ENCODE measurements at places on chromosomes 2 and 18.

DNA sequence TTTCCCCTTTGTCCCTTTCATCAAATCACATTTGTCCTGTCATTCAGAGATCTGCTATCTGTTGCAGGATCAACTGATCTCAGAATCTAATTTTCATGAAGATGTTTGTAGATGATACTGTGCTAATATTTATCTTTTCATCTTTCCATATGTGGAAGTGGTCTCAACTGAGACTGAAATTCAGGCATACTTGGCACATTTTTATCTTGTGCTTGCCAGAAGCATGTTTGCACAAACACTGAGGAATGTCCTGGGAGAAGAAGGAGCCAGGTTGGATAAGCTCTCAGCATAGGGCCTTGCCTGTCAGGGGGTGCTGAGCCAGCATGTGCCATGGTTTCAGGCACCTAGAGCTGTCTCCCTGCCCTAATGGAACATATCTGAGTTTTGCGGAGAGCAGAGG is 24.5 kb upstream of the MMADHC start:
- no peak for DNase-seq

- no peak for DNase-seq
These were observed 357.9 kb downstream of the THSD7B start for GRCh38 chr2:137123226-137123625.

- peak; percentile 68 for DNase-seq
These were observed at the start of gene CAPN13 for GRCh38 chr2:30807249-30807648. Gene CAPN13, minus strand, starts transcription at chr2:30807446. Its CDS starts 20,121 bp downstream, at chr2:30787325.

DNA sequence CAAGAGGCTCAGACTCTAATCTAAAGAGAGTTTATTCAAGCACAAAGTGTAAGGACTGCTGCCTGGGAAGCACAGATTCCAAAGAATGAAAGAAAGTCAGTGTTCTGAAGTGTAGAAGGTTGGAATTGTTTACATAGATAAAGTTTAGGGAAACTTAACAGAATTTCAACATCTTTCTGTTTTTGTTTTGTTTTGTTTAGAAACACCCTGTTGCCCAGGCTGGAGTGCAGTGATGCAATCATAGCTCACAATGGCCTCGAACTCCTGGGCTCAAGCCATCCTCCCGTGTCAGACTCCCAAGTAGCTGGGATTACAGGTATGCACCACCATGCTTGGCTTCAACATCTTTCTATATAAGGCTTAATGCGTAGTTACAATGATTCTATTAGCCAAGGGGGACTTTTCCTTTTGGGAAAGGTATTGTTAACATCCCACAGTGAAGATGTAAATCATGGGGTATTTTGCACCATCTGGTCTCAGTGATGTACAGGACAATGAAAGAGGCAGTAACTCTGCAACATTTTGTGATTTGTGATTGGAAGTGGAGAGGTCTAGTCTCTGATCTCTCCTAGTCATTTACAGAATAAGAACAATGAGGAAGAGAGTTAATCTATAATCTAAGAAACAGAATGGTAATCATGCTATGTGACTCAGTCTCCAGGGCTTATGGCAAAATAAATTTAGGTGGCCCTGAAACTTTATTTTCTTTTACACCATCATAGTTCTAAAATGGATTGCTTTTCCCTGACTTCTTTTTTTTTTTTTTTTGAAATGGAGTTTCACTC is 45.6 kb upstream of the MSH6 start:
- DNase-seq, result no peak

- no peak for DNase-seq
These were observed 163.0 kb upstream of the LINC00305 start for GRCh38 chr18:64311859-64312258.

DNA sequence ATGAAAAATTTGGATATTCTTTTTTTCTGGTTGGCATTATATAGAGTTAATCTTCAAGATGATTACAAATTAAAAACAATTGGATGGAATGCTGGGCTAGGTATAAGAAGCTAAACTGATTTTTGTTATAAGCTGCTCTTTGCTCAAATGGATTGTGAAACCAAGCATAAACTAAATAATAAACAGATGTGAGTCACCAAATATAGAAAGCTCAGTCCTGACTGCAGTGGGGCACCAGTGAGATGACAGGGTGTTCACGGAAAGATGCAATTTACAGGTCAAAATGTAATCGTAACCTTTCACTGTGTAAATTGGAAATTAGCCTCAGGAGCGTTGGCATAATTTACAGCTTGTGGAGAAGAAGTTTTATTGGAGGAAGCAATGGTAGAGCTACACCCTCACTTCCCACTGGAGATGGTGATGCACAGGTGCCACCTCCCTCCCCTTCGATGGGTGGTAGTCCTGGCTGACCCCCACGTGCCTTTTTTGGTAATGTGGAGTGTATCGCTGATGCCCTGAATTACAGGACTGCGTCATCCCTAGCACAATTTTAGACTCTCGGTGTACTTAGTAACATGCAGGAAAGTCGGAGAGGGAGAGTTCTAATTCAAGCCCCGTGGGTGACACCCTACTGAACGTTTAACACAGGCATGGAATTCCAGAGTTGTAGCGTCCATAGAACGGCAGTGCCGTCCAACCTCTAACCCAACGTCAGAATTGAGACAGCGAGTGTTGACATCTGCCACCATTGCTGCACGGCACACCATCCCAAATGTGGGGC is 73.9 kb upstream of the NFATC1 start:
- DNase-seq, result no peak

- DNase-seq, result no peak
These were observed 93.6 kb upstream of the TMEFF2 start for GRCh38 chr2:192288295-192288694.

- DNase-seq, result no peak
These were observed 866 bp downstream of the CWC22 start for GRCh38 chr2:180006231-180006630.

DNA sequence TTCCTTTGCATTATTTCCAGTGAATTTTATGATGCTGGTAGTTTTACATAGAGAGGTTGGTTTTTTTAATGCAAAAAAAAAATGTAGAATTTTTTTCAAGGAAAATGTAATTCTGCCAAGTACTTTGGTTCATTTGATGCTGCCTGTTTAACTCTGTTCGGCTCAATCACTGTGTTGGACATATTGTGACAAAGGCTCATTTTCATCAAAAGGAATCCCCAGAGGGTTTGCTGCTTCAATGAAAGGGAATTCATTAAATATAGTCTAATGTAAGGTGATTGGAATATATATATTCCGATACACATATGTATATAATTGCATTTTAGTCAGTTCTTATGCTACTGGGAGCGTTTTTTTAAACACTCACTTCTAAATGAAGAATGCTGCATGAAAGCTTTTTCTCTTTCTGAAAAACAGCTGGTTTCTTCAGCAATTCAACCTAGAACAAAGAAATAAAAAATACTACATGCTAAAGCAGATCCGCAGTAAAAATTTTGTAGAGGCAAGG is 314.6 kb upstream of the VWC2L start:
- no peak for DNase-seq

DNA sequence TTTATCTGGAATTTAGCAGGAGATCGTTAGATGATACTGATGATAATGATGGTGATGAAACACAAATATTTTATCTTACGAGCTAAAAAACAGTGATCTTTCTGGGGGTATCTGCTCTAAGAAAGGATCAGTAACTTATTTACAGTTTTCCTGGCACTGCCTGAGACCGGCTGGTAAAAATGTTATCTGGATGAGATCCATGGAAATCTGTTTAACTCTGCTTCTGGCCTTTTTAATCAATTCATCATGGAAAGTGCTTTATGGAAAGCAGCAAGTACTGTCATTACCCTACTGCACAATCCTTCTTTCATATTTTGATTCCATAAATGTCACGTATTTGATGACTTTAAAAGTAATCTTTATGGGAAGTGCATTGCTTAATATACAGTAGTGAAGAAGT is 612.7 kb upstream of the GCFC2 start:
- no peak for DNase-seq

GRCh38 chr18:48550101-48550729 is 11.4 kb downstream of the CTIF start:
- DNase-seq, result no peak

DNA sequence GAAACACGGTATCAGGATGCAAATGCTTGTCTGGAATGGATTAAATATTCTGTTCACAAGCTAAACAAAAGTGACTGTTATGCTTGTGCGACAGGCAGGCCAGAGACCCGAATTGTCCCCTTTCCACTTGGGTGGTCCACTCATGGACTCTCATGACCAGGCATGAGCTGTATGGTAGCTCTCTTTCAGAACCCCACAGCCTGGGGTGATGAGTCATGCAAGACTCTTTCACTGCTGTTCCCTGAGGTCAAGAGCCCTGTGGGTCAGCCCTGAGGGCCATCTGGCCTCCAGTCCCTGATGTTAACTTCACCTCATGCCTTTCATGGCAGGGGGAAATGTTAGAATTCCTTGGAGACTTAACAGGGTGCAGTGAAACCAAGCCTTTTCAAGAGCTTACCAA is 13.7 kb upstream of the SAP130 start:
- no peak for DNase-seq

- no peak for DNase-seq
These were observed 41.9 kb upstream of the LIMS1 start for GRCh38 chr2:108492364-108492763.

- no peak for DNase-seq
These were observed 42.9 kb downstream of the NCK2 start for GRCh38 chr2:105787376-105788318.

GRCh38 chr2:44120428-44120827 is 48.2 kb upstream of the PPM1B start:
- DNase-seq, result peak; percentile 77

DNA sequence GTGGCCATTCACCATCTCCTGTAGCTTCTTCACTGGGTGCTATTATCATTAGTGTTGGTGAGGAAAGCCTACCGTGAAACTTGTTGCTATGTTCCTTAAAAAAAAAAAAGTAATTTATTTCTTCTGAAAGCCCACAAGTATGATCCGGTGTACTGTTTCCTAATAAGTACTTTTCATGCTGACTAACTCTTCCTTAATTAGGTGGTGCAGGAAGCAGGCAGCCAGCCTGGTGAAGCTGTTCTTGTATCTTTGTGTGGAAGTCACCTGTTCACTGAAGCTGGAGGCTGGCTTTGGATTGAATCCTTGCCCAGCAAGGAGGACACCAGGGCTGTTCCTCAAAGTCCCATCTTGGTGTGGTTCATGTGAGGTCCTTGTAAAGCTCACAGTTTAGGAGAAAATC is 321.7 kb upstream of the THSD7B start:
- no peak for DNase-seq

GRCh38 chr2:234399451-234400246 is 97.2 kb downstream of the ARL4C start:
- DNase-seq, result no peak

- no peak for DNase-seq
These were observed 205.5 kb upstream of the HS6ST1 start for GRCh38 chr2:128524183-128524582.

DNA sequence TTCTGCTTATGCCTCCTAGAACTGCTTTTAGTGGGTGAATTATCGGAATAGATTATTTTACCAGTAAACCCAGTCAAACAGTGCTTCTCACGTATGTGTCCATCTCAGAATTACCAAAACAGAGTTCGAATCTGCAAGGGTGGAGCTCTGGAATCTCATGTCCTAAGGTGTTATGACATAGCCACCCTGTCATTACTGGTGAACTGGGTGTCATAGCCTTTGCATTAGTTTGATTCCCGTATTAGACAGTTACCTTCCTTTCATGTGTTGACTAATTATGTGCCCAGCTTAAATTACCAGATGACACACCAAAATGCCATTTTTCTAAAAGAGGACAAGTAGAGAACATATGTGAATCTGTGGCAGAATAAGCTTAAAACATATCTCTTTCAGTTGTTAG is 15.2 kb upstream of the KCNJ13 start:
- DNase-seq, result no peak

DNA sequence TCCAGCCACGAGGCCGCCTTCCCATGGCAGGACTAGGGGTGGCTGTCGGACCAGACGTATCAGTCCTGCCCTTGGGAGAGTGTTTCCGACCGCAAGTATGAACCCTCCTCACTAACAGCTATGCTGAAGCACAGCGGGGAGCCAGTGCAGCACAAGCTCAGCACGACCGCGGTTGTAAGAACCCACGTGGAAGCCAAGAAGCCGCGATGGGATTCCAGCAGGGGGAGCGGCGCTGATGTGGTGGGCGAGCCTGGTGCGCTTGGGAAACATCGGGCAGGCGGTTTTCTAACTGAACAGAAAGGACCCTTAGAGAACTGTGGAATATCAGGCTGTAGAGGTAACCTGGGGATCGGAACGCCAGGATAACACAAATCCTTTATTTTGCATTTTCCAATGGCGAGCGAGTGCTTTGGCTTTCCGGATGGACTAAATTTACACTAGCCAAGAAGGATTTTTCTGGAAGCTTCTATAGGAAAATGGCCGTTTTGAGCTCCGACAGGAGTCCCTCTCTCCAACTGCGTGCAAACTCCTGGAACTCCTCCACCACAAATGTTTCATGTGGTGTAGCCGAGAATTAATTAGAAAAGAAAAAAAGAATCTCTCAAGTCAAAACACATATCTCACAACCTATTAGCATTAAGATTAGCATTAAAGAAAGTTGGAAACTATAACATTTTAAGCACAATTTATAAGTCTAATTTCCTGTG is 132.0 kb upstream of the MYCN start:
- DNase-seq, result no peak

GRCh38 chr18:60247103-60247502 is 125.5 kb downstream of the MC4R start:
- no peak for DNase-seq

- DNase-seq, result no peak
These were observed 6.2 kb downstream of the FAM210A start for GRCh38 chr18:13720123-13720522.

- DNase-seq, result no peak
These were observed 243.6 kb downstream of the OSR1 start for GRCh38 chr2:19114754-19115231.

DNA sequence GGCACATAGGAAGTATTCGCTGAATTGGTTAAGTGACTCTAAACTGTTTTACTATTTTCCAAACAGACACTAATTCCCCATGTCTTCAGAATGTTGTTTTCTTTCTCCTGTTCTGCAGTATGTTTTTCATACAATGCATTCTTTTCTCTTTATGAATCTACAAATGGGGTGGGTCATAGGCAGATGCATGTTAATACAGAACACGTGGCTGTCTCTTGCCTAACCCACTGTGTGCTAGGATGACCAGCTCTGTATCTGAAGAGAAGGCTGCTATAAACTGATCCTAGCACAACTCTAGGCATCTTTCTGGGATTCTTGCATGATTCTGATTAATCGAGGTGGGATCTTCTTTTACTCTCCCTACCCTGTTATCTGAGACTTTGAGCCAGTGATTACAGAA is 826.0 kb downstream of the PLCL1 start:
- DNase-seq, result no peak

GRCh38 chr2:66534461-66534860 is 99.5 kb downstream of the MEIS1 start:
- DNase-seq, result no peak

Data from SW480 (cell line).